Umbilical cord (tissue), 2 donors: ENCODE measurements at places on chromosomes 5 and 9. TPM values are rescaled to one million over a fixed set of nuclear protein-coding genes. Genes with fewer than 3 reads are reported as not detected.
A peak's percentile ranks its signal among the peaks of the same experiment; 100 is the strongest.

DNA sequence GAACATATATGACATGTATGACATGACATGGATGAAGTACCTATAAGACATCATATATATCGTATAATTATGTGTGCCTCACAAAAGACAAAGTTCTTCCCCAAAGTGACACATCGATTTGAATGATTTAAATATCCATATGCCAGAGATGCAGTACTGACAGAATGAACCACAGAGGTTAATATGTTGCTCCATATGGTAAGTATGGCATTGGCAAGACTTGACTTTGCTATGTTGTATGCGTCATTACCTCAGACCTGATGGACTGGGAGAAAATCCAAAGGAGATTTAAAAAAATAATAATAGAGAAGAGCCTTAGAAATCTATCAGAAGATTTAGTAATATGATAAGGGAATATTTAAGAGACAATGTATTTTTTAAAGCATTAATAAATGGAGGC lies 263.2 kb downstream of the PJA2 start:
- DNase-seq = no peak

DNA sequence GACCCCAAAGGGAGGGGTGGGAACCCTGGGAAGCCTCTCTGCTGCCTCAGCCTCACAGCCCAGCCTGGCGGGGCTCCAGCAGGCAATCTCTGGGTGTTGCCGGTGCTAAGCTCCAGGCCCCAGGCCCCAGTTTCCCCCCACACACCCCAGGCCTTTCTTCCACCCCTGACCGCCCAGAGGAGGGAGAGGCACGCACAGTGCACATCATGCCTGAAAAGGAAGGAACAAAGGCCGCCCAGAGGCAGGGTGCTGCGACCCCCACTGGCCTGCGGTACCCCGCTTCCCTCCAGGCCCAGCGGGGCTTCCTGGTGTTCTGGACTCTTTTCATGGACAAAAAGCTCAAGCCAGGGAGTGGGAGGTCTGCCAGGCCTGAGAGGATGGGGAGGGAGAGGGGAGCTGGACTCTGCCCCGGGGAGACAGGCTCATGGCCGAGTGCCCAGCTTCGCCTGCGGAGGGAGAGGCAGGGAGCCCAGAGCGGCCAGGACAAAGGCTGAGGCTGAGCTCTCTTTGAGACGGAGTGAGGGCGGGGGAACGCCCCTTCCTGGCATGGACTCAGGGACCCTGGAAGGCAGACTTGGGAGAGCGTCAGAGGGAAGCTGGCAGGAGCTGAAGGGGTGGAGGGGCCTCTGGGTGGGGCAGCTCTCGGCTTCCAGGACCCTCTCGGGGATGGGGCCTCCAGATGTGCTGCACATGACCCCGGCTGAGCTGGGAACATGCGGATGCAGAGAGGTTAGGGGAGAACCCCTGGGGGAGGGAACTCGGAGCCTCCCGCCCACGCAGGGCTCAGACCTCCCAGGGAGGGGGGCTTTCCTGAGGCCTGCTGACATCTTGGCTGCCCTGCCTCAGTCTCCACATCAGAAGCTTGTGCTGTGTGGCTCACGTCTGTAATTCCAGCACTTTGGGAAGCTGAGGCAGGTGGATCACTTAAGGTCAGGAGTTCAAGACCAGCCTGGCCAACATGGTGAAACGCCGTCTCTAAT lies 1.8 kb upstream of the ENTPD2 start:
- peak; percentile 99 for DNase-seq

GRCh38 chr5:119426057-119426456 lies 26.2 kb upstream of the HSD17B4 start:
- no peak for DNase-seq

GRCh38 chr9:36949466-36949865 lies 84.6 kb downstream of the PAX5 start:
- DNase-seq = no peak

GRCh38 chr5:17228821-17229291 lies 11.4 kb downstream of the BASP1 start:
- DNase-seq = peak; percentile 49

- no peak for DNase-seq
Measured at GRCh38 chr9:16361118-16361517, 509.4 kb downstream of the BNC2 start.

The TTC23L gene
- total RNA-seq = 0.72 TPM

The AK8 gene
- total RNA-seq = 0.48 TPM

- no peak for DNase-seq
Measured at GRCh38 chr9:6553866-6554265, 91.7 kb downstream of the GLDC start.

The CKMT2 gene
- total RNA-seq = 0.48 TPM

DNA sequence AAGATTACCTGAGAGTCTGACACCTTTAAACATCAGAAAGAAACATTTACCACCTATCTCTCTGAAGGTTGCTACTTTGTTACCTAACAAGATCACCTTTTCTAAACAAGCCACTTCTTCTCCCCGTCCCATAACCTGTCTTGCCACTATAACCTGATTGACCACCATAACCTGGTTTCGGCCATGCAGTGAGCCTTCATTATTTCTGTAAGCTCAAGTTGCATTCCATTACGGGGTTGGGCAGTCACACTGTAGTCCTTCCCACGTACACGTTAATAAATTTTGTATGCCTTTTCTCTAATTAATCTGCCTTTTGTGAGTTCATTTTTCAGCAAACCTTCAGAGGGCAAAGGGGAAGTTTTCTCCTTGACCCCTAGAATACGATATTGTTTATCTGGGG lies 28.0 kb upstream of the CCNG1 start:
- no peak for DNase-seq

DNA sequence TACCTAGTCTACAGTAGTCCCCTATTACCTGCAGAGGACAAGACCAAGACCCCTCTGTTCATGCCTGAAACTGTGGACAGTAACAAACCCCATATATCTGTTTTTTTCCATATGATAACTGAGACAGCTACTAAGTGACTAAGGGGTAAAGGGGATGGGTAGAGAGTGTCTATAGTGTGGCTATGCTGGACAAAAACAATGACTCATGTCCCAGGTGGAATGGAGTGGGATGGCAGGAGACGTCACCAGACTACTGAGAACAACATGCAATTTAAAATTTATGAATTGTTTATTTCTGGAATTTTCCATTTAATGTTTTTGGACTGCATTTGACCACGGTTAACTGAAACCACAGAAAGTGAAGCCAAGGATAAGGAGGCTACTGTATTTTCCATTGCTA lies 171.8 kb downstream of the AGTPBP1 start:
- no peak for DNase-seq

DNA sequence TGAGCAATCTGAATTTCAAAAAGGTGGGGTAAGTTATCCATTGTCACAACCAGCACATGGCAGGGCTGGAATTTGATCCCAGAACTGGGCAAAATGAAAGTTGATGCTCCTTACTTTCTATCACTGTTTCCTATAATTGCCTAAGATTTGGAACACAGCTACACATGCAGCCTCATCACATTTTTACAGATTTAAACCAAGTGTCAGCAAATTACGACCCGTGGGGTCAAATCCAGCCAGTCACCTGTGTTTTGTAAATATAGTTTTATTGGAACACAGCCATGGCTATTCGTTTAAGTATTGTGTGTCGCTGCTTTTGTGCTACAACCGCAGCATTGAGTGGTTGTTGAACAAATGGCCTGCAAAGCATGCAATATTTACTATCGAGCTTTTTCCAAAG lies 94.3 kb downstream of the SREK1 start:
- no peak for DNase-seq

- DNase-seq = no peak
Measured at GRCh38 chr5:117872798-117873368, 1115.5 kb downstream of the DTWD2 start.

The GZMA gene
- 0.96 TPM for total RNA-seq

DNA sequence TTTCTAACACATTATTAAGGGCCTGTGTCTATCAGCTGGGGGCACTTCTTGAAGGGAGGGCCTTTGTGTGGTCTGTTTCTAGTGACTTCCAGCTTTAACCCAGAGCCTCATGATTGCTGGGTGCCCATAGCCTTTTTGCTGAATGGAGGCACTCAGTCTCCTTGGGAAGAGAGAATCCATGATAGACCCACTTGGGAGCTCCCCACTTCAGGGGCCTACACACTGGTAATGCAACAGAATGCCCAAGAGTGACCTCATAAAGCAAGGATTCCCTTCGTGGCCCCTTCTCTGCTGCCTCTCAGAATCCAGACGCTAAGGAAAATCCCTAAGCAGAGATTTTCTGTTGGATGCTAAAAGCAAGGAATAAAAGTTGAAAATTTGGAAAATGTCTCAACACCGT lies at the start of gene CATSPER3:
CATSPER3 (plus strand) TSS at position 301 of the 400 bp plus-strand sequence; CDS start at position 386, 85 bp downstream.
- peak; percentile 61 for DNase-seq

- DNase-seq = peak; percentile 62
Measured at GRCh38 chr5:67015541-67016191, 180.9 kb downstream of the CD180 start.

- peak; percentile 87 for DNase-seq
Measured at GRCh38 chr5:139638090-139638735, 9.9 kb upstream of the CXXC5 start.

- peak; percentile 72 for DNase-seq
Measured at GRCh38 chr5:19855931-19856330, 132.1 kb downstream of the CDH18 start.

- no peak for DNase-seq
Measured at GRCh38 chr9:124016175-124017050, 4.8 kb downstream of the LHX2 start.

- peak; percentile 55 for DNase-seq
Measured at GRCh38 chr5:129857116-129857515, 47.1 kb upstream of the CHSY3 start.

GRCh38 chr5:103919506-103919905 lies 356.9 kb upstream of the NUDT12 start:
- DNase-seq = peak; percentile 21

GRCh38 chr5:9173281-9174048 lies 372.4 kb downstream of the SEMA5A start:
- no peak for DNase-seq

The ADAMTS6 gene
- total RNA-seq = 104 TPM

DNA sequence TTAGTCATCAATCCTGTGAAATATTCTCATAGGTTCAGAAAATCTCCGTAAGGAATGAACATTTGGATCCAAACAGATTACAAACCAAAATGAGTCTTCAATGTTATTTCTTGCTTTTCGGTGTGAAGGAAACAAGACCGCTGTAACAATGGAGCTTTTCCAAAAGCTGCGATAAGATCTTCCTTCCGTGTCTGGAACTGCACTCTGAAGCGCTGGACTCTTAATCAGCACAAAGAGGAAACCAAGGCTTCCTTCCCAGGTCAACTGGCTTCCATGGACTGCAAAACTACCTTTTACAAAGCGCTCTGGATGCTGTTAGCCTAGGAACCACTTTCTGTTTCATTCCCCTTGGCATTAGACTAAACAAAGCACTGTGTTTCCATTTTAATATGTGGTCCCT lies 137.9 kb upstream of the BASP1 start:
- DNase-seq = peak; percentile 43

The TOR4A gene
- 4.3 TPM for total RNA-seq

The SLCO6A1 gene
- total RNA-seq = 2.9 TPM

DNA sequence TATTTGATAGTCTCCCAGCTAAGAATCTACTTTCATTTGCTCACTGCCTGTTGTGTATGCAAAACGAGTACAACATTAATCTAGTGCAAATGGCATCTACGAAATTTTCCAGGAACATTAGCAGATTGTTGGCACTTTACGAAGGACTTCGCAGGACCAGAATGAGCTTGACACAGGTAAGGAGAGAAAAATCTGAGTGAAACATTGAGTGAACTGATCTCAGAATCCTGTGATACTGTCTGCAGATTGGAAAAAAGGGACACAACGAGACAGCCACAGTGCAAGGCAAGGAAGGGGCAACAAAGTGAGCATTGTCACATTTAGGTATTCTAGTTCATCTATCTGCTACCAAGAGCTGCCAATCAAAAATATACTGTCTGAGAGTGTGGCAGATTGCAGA lies 350.5 kb downstream of the ZNF608 start:
- DNase-seq = no peak

DNA sequence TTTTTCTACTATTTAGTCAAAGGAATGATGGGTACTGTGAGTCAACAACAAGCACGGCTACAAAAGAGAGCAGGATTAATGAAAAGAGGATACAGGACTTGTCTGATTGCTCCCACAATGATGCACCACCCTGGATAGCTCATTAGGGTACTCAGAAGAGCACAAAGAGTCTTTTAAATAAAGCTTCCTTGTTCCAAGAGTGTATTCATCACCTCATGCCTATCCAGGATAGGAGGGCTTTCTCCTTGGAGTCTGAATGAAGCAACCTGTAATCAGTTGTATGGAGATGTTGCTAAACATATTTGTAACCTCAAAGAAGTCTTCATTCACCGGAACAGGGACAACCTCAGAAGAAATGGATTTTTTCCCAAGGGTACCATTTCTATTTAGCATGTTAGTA lies 219.5 kb upstream of the TMEM161B start:
- no peak for DNase-seq

The STPG3 gene
- total RNA-seq = 1.9 TPM

DNA sequence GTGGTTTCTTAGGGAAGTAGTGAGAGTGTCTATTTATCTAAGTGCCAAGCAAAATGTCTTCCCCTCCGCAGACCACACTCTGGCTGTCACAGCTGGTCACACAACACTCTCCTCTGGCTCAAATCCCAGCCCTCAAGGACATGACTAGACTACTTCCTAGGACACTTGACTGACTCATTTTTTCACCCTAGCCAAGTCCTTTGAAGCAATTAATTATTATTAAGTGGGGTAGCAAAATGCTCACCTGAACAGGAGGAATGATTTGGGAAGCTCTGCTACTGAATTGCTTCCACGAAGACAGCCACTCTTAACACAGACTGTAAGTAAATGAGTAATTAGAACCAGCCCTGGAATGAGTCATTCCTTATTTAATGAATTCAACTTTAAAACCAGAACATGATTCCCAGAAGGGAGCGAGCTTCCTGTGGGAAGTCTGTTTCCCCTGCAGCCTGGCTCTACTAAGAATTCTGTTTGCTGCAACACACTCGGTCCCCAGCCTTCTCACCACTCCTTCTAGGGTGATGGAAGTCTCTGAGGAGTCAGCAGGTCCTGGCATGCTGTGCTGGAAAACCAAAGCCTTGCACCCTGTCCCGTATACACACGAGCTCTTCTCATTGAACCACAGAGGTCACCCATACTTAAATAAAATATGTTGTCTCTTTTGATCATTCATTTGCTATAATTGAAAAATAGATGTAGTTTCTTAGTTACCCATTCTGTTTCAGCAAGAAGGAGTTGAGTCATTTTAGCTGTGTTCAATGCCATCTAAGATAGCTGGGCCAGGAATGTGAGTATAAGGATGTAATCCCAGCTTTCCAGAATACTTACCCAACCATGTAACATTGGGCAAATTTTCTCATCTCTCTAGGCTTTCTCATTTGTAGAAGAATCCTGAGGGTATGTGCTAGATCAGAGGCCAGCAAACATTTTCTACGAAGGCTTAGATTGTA lies 218.6 kb upstream of the RASEF start:
- no peak for DNase-seq

The PCDHGA3 gene
- total RNA-seq = 2.2 TPM

The ECSCR gene
- total RNA-seq = not detected

DNA sequence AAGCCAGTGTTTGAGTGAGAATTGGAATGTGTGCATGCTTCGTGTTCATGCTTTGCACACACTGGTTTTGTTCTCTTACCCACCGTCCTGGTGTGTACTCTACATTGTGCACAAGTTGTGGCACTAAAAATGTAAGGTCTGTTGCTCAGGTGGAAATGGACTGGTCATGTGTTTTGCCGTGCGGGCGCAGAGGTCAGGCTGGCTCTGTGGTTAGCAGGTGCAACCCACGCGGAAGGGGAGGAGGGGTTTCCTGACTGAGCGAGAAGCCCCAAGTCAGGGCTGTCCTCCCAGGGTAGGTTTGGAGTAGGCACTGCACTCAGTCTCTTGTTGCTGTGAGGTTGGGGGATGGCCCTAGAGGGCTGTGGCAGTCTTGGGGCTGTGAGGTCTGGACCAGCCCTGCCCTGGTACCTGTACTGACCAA lies 86.6 kb downstream of the EHMT1 start:
- no peak for DNase-seq

- peak; percentile 46 for DNase-seq
Measured at GRCh38 chr9:75855509-75855908, 35.0 kb upstream of the PCSK5 start.
